ENCODE measurements at places on chromosomes 16 and 17.

DNA sequence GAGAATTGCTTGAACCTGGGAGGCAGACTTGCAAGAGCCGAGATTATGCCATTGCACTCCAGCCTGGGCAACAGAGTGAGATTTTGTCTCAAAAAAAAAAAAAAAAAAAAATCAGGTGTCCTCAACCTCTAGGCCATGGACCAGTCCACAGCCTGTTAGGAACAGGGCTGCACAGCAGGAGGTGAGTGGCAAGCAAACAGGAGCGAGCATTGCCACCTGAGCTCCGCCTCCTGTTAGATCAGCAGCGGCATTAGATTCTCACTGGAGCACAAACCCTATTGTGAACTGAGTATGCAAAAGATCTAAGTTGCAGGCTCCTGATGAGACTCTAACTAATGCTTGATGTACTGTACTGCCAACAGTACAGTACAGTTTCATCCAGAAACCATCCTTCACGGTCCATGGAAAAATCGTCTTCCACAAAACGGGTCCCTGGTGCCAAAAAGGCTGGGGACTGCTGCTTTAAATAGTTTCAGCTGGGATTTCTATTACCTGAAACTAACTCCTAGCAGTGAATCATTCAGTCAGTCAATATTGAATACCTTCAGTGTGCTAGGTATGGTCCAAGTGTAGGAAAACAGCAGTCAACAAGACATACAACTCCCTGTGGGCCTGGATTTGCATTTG, 56.3 kb upstream of the DHX40 start:
- H3K4me3 ChIP-seq, result no peak overlapping the region
- DNase-seq, result no peak
- no peaks in the 10 kb centered on the region for H3K4me1 ChIP-seq
- H3K27ac ChIP-seq, result no peak overlapping the region
- no peaks in the 10 kb centered on the region for H3K27me3 ChIP-seq

DNA sequence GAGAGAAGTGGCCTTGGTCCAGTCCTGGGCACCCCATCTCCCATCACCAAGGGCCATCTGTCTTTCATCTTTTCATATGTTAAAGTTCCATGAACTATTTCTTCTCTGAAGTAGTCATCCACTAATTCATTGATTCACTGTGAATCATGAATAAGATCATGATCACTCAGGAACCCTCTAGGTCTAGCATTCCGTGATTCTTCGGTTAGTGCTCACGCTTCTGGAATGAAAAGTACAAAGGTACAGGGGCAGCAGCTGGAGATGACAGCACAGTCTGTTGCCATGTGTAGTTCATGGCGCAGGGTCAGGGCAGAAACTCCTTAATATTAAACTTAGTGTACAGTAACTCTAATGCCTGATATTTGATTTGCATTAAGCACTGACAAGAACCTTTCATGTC, 127.1 kb downstream of the CDH13 start:
- H3K27me3 ChIP-seq, result no peaks in the 10 kb centered on the region
- H3K4me3 ChIP-seq, result no peak overlapping the region
- no peak overlapping the region for H3K27ac ChIP-seq
- H3K36me3 ChIP-seq, result no peaks in the 10 kb centered on the region
- no peaks in the 10 kb centered on the region for H3K4me1 ChIP-seq
- DNase-seq, result no peak

DNA sequence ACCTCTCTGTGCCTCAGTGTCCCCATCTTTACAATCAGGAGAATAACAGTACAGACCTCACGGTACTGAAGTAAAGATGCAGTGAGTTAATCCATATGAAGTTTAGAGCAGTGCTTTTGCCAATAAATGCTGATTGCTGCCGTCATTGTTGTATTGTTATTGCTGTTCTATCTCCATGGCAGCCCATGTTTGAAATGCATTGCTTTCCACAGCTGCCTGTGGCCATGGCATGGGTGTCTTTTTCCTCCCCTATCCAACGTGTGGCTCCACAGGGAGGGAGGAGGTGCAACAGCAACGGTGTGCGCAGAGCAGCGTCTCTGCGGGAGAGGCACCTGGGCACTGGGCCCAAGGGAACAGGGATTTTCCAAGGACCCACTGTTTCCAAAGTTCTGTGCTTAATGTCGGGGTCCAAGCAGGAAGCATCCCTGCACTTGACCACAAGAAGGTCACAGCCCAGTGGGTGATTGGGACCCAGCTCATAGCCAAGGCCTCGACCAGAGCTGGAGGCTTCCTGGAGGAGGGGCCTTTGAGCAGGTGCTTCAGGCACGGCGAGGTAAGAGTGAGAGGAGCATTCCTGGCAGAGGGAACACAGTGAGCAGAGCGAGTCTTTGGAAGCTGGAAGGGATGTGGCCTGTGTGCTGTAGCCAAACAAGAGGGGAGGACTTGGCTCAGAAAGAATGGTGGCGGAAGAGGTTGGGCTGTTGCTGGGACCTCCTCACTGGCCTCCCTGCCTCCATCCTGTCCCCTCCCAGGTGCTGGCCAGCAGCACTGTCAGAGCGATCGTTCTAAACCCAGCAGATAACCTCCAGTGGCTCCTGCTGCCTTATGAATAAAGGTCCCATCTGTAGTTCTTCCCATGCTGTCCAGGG, 3.9 kb downstream of the RAI1 start:
- DNase-seq, result peak; percentile 56
- H3K27ac ChIP-seq, result peak overlapping the region; percentile 92
- peaks cover 4% of the 10 kb centered on the region for H3K36me3 ChIP-seq
- H3K4me1 ChIP-seq, result peaks cover 25% of the 10 kb centered on the region
- H3K27me3 ChIP-seq, result no peaks in the 10 kb centered on the region

- no peaks in the 10 kb centered on the region for H3K27me3 ChIP-seq
- H3K27ac ChIP-seq, result no peak overlapping the region
- H3K4me1 ChIP-seq, result no peaks in the 10 kb centered on the region
- no peak overlapping the region for H3K4me3 ChIP-seq
- DNase-seq, result no peak
- H3K36me3 ChIP-seq, result no peaks in the 10 kb centered on the region
Measured at GRCh38 chr17:56497132-56497531, 96.4 kb upstream of the NOG start.

- H3K27me3 ChIP-seq, result no peaks in the 10 kb centered on the region
- H3K4me1 ChIP-seq, result peaks cover 3% of the 10 kb centered on the region
- DNase-seq, result peak; percentile 36
- peak overlapping the region; percentile 76 for H3K27ac ChIP-seq
- H3K4me3 ChIP-seq, result peak overlapping the region; percentile 80
- peaks cover 3% of the 10 kb centered on the region for H3K36me3 ChIP-seq
Measured at GRCh38 chr16:56451753-56452689, 667 bp downstream of the OGFOD1 start.

- peak overlapping the region; percentile 69 for H3K27ac ChIP-seq
- no peaks in the 10 kb centered on the region for H3K36me3 ChIP-seq
- H3K4me3 ChIP-seq, result peak overlapping the region; percentile 85
Measured at GRCh38 chr17:82519971-82520903, 705 bp downstream of the FOXK2 start.

DNA sequence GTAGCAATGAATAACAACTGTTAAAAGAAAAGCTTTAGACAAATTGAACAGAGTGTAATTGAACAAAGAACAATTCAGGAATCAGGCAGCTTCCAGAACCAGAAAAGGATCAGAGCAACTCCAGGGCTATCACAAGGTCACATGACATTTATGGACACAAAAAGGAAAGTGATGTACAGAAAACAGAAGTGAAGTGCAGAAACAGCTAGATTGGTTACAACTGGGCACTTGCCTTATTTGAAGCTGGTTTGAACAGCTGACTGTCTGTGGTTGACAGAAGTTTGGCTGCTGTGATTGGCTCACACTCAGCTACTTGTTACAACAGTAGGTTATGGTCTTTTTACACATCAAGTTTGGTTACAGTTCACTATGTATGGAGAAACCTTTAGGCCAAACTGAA, 14.8 kb downstream of the EFCAB5 start:
- no peaks in the 10 kb centered on the region for H3K27me3 ChIP-seq
- H3K4me1 ChIP-seq, result no peaks in the 10 kb centered on the region
- no peak overlapping the region for H3K27ac ChIP-seq
